ENCODE measurements at places on chromosomes 16 and 17. TPM values are rescaled to one million over a fixed set of nuclear protein-coding genes. Genes with fewer than 3 reads are reported as not detected.

Gene SLC6A4
- total RNA-seq = 3.5 TPM

Gene TBC1D3I
- 0.35 TPM for total RNA-seq

Gene TBC1D3
- total RNA-seq = not detected

Gene ENPP7
- 0.95 TPM for total RNA-seq

DNA sequence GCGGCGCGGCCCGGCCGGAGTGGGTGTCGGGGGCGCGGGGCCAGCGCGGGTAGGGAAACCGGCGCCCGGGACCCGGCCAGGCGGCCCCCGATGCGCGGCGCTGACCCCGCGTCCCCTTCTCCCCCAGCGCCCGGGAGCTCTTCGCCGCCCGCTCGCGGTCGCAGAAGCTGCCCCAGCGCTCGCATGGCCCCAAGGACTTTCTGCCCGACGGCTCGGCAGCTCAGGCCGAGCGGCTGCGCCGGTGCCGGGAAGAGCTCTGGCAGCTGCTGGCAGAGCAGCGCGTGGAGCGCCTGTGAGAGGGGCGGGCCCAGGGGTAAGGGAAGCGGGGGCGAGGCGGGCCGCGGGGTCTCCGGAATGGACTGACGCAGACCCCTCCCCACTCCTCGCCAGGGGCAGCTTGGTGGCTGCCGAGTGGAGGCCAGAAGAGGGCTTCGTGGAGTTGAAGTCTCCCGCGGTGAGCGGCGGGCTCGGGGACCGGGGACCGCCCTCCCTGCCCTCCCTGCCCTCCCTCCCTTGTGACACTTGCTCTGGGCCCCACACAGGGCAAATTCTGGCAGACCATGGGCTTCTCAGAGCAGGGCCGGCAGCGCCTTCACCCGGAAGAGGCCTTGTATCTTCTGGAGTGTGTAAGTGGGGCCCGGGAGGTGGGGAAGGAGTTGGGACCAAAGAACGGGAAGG is 430 bp downstream of the TSEN54 start:
- DNase-seq = peak; percentile 42
- peak overlapping the region; percentile 65 for H3K27ac ChIP-seq
- peaks cover 22% of the 10 kb centered on the region for H3K36me3 ChIP-seq
- no peaks in the 10 kb centered on the region for H3K27me3 ChIP-seq
- H3K4me3 ChIP-seq = peak overlapping the region; percentile 74

GRCh38 chr16:2037647-2038381 is 9.8 kb downstream of the NTHL1 start:
- no peak for DNase-seq
- H3K27me3 ChIP-seq = no peaks in the 10 kb centered on the region
- H3K36me3 ChIP-seq = no peaks in the 10 kb centered on the region
- peaks cover 6% of the 10 kb centered on the region for H3K4me1 ChIP-seq
- H3K4me3 ChIP-seq = no peak overlapping the region
- H3K27ac ChIP-seq = no peak overlapping the region

- H3K27me3 ChIP-seq = no peaks in the 10 kb centered on the region
- no peaks in the 10 kb centered on the region for H3K4me1 ChIP-seq
- no peak for DNase-seq
- H3K27ac ChIP-seq = no peak overlapping the region
- no peak overlapping the region for H3K4me3 ChIP-seq
These were observed 70.6 kb downstream of the KATNIP start for GRCh38 chr16:27620541-27620940.

- H3K27me3 ChIP-seq = peaks cover 3% of the 10 kb centered on the region
- H3K4me1 ChIP-seq = peaks cover 8% of the 10 kb centered on the region
- no peak overlapping the region for H3K27ac ChIP-seq
- no peak for DNase-seq
- H3K4me3 ChIP-seq = no peak overlapping the region
These were observed 6.6 kb downstream of the CDC42EP4 start for GRCh38 chr17:73304971-73305812.

DNA sequence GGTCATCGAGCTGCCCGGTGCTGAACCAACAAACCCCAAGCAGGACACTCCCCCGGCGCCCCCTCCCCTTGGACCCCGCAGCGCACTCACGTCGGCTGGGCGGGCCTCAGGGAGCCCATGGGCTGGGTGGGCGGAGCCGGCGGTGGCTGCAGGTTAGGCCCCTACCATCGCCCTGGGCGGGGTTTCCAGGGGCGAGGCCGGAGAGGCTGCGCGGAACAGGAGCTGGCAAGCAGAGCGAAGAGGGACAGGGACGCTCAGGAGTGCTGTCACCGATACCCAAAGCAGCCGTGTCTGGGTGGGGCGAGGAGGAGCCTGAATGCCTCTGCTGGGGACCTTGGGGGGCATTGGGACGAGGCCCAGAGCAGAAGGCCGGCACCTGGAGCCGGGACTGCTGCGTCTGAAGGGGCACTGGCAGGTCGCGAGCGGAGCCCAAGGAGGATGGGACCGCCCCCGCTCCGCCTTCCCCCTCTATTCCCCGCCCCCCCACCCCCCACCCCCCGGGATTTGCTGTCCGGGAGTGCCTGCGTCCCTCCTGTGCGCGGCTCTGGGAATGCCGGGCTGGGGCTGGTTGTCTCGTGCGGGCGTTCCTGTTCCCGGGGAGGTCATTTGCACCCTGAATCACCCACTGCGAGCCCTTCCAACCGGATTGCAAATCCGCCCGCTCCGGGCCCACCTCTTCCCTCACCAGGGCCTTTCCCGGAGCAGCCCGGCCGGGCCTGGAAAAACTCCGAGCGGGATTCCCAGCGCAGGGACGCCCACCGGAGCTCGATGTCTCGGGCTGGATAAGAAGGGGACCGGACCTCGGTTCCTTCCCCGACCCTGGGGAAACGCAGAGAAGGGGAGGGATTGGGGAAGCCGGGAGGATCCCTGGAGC is 902 bp downstream of the ARHGAP27 start:
- H3K27ac ChIP-seq = peak overlapping the region; percentile 57
- peaks cover 48% of the 10 kb centered on the region for H3K4me1 ChIP-seq
- peaks cover 10% of the 10 kb centered on the region for H3K36me3 ChIP-seq
- peak overlapping the region; percentile 73 for H3K4me3 ChIP-seq
- peak; percentile 65 for DNase-seq

GRCh38 chr17:19239544-19239943 is 2.4 kb downstream of the EPN2 start:
- no peak overlapping the region for H3K27ac ChIP-seq
- no peak overlapping the region for H3K4me3 ChIP-seq
- H3K36me3 ChIP-seq = no peaks in the 10 kb centered on the region
- peaks cover 12% of the 10 kb centered on the region for H3K27me3 ChIP-seq
- no peak for DNase-seq
- peaks cover 11% of the 10 kb centered on the region for H3K4me1 ChIP-seq

DNA sequence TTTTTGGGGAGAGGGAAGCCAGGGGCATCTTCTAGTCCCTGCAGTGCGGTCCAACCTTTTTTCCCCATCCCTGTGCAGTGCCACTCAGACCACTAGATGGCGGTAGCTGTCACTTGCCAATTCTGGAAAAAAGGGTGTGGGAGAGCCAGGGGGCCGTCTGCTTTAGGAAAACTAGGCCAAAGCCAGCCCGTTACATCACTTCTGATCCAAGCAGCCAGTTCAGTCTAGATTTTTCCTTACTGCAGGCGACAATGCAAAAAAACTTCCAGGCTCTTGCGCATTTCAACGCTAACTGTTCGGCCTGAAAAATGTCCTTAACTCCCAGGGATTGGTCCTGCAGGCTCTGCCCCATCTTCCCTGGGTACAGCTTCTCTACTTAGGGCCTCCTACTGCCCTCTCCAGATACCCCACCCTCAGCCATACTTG is 69.2 kb upstream of the CES5A start:
- no peaks in the 10 kb centered on the region for H3K27me3 ChIP-seq
- DNase-seq = peak; percentile 21
- no peak overlapping the region for H3K27ac ChIP-seq
- no peak overlapping the region for H3K4me3 ChIP-seq

GRCh38 chr17:80459234-80459633 is 17.2 kb downstream of the NPTX1 start:
- no peak overlapping the region for H3K4me3 ChIP-seq
- H3K27ac ChIP-seq = no peak overlapping the region
- H3K36me3 ChIP-seq = no peaks in the 10 kb centered on the region
- no peaks in the 10 kb centered on the region for H3K27me3 ChIP-seq
- peaks cover 36% of the 10 kb centered on the region for H3K4me1 ChIP-seq

DNA sequence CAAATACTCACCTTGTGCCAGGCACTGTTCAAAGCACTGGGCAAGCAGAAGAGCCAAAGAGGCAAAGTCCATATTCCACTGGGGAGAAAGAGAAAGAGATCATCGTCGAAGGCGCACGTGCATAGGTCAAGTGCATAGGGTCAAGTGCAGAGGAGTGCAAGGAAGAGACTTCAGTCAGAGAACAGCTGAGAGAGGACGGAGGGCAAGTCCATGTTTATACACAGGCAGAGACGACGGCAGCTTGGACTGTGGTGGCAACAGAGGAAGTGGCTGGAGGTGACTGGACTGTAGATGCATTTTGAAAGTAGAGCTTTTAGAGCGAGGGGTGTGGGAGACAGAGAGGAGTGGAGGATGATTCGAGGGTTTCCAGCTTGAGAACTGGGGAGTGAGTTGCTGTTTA is 74.7 kb upstream of the SDK2 start:
- peaks cover 40% of the 10 kb centered on the region for H3K4me1 ChIP-seq
- no peak overlapping the region for H3K4me3 ChIP-seq
- DNase-seq = no peak
- no peak overlapping the region for H3K27ac ChIP-seq
- no peaks in the 10 kb centered on the region for H3K27me3 ChIP-seq

GRCh38 chr16:53849585-53849984 is 145.6 kb downstream of the FTO start:
- no peak overlapping the region for H3K27ac ChIP-seq
- no peaks in the 10 kb centered on the region for H3K27me3 ChIP-seq
- no peak overlapping the region for H3K4me3 ChIP-seq
- no peak for DNase-seq

GRCh38 chr16:3759736-3760135 is 42.4 kb upstream of the TRAP1 start:
- H3K4me3 ChIP-seq = no peak overlapping the region
- DNase-seq = no peak
- no peaks in the 10 kb centered on the region for H3K4me1 ChIP-seq
- H3K36me3 ChIP-seq = peaks cover 61% of the 10 kb centered on the region
- no peak overlapping the region for H3K27ac ChIP-seq
